Left renal pelvis (tissue), 4 donors: ENCODE measurements at places on chromosomes 5 and 9.

GRCh38 chr9:109166171-109166770 lies 778 bp downstream of the FRRS1L start:
- DNase-seq = no peak

DNA sequence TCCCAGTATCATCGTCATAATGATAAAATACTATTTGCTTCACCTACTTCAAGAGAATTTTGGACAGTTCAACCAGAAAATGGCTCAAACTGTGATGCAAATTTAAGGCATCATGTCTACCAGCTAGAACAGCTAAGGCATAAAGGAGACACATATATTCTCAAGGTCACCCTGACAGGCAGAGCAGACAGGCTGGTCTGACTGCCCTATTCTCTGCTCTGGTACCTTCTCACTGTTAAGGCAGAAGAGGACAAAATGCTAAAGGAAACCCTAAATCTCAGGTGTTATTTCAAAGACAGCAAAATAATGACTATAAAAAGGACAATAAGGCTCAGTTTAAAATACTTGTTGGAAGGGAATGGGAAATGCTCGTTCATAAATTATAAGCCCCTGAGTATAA lies 87.2 kb downstream of the MRPS27 start:
- DNase-seq = no peak

- DNase-seq = no peak
These were observed 33.3 kb upstream of the RORB start for GRCh38 chr9:74463825-74464224.

- no peak for DNase-seq
These were observed 20.9 kb downstream of the FOXI1 start for GRCh38 chr5:170126626-170127025.

DNA sequence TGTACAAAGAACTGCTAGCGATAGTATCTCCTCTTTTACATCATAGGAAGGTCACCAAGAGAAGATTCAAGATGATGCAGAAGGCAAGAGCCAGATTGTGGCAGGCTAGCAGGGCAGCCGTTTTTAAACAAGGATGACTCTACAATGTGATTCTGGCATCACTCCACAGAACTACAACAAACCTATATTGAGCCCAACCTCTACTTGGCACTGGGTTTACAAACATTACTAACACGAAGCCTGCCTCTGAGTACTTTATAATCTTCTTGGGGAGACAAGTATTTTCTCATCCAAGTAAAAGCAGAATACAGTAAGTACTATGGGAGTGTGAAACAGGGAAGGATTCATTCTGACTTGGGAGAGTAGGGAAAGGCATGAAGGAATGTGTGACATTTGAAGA lies 448.6 kb downstream of the ZNF608 start:
- DNase-seq = no peak

- DNase-seq = no peak
These were observed 616 bp downstream of the ABL1 start for GRCh38 chr9:130835441-130836298.
